NCI-H2081 (cell line): ENCODE measurements at places on chromosomes 4 and X.

DNA sequence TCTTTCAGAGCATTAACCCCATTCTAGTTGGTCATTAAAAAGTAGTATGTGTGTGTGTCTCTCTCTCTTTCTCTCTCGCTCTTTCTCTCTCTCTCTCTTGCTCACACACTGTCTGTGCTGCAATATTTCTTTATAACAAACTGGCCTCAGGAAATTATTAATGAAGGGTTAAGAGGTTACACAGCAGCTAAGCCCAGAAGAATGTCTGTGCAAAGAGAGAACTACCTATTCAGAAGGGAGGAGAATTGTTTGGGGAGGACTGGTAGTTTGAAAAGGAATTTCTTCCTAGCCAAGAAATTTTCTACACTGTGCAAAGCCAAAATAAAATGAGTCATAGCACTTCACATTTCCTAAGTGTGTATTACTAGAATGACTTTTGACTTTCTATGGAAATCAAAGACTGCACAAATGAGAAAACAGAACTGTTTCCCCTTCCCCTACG is 22.2 kb downstream of the PDGFC start:
- DNase-seq = no peak

DNA sequence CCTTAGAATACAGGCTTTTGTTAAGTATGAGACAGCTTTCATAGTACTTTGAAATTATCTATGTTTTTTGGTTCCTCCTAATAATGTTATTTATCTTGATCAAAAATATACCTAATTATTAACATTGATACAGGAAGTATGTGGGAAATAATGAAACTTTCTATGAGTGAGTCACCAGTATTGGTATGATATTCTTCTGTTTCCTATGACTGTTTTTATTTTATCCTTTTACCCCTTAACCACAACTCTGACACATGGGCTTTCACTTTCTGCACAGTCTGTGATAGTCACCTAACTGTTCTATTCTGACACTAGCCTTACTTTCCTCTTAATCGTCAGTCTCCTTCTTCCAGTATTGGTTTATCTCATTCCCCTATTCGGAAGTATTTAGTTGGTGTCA is 4.7 kb downstream of the THAP9 start:
- no peak for DNase-seq

- no peak for DNase-seq
These were observed 144.6 kb upstream of the KIT start for GRCh38 chr4:54513204-54513603.

- no peak for DNase-seq
These were observed 176.6 kb downstream of the PALLD start for GRCh38 chr4:168673476-168673875.

- no peak for DNase-seq
These were observed 47.9 kb downstream of the TRIM2 start for GRCh38 chr4:153252122-153252521.
